ENCODE measurements at places on chromosomes 1 and 21.

DNA sequence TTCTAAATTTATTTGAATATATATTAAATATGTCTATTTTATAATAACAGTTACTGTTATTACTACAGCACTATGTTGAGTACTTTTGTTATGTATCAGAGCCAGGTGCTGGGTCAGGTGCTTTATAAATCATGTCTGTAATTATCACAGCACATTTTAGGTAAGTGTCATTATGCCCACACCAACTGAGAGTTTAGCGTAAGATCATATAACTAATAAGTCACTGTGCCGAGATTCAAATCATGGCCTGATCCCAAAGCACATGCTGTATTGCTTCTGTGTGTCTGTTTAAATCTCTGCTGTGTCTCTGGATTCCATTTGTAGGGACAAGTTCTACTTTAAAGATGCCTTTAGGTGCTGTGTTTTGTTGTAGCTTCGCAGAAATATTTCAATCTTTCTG is 1.9 kb downstream of the GPSM2 start:
- DNase-seq: no peak

DNA sequence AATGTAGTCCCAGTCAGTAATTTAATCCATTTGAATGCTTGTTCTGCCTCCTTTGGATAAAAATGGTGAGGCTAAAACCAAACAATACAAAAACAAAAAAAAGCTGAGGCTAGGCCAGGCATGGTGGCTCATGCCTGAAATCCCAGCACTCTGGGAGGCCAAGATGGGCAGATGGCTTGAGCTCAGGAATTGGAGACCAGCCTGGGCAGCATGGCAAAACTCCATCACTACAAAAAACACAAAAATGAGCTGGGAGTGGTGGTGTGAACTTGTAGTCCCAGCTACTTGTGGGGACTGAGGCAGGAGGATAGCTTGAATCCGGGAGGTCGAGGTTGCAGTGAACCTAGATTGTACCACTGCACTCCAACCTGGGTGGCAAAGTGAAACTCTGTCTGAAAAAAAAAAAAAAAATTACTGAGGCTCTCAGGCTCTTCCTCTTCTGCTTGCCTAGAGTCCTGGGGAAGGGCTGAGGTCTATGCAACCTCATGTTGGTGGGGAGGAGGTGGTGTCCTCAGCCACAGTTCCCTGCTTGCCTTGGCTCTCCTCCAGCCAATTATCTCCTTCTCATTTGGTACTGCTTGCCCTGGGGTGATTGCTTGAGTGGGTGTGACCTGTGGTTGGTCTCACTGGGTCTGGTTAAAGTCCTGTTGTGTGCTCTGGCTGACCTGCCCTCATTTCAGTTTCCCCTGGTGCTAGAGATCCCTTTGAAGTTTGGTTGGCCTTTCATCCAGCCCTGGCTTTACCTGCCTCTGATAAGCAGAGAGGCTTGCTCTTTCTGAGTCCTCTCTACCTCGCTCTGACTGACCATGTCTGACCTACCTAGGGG is 20.9 kb downstream of the S1PR1 start:
- no peak for DNase-seq

- no peak for DNase-seq
These were observed 39.1 kb upstream of the WASF2 start for GRCh38 chr1:27528818-27529703.

DNA sequence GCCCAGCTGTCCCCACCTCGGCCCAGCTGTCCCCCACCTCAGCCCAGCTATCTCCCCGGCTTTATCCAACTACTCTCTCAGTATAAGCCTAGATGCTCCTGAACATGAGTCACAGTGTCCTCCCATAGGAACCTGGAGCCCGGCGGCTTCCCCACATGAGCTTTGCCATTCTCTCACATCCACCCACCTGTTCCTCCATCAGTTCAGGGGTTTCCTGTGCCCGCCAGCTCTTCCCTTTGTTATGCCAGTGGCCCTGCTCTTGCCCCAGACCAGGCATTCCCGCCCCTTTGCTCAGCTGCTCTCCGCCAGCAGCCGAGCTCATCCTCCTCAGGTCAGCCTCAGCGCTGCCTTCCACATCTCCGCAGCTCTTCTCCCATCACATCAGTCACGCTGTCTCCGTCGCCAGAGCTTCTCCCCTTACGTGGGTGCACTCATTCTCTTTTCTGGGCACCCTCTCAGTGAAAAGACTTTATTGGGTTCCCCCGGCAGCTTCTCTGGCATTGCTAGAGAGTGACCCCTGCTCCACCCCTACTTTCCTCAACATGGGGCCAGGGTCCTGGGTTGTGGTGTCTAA is 89.5 kb upstream of the CSF3R start:
- no peak for DNase-seq

DNA sequence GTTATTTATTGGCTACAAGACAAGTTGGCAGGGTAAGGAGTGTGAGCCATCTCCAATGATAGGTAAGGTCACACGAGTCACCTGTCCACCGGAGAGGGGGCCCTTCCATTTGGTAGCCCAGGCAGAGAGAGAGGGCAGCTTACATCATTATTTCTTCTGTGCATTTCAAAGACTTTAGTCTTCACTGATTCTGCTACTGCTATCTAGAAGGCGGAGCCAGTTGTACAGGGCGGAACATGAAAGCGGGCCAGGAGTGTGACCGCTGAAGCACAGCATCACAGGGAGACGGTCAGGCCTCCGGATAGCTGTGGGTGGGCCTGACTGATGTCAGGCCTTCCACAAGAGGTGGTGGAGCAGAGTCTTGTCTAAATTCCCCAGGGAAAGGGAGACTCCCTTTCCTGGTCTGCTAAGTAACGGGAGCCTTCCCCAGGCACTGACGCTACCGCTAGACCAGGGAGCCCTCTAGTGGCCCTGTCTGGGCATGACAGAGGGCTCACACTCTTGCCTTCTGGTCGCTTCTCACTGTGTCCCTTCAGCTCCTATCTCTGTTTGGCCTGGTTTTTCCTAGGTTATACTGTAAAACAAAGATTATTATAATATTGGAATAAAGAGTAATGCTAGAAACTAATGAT is 36.7 kb downstream of the ZNF695 start:
- DNase-seq: no peak

GRCh38 chr1:38923607-38924006 is 18.0 kb downstream of the RHBDL2 start:
- DNase-seq: no peak

DNA sequence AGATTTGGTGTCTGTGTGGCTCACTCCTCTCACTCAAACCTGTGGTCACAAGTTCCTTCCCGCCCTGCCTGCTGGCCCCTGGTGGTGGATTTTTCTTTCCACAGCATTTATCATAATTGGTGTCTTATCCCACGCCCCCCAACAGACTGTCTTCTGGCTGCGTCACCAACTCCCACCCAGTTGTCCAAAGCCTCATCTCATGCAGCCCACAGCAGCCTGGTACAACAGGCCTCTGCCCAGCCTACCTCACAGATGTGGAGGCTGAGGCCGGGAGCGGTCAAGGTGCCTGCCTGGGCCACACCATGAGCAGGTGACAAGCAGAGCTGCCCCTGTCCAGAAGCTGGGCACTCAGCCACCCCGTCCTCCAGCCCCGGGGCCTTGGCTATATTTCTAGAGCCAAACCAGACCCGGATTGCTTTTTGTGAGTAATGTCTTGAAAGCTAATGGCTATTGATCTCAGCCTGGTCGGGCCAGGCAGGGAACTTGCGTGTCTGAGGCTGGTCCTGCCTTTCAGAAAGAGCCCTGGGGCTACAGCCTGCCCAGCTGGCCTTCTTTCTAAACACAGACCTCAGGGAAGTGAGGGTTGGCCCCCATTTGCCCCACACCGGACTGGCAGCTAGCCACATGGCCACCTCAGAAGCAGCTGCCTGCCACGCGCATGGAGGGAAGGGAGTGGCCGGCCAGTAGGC is 2.6 kb downstream of the KCNAB2 start:
- no peak for DNase-seq

DNA sequence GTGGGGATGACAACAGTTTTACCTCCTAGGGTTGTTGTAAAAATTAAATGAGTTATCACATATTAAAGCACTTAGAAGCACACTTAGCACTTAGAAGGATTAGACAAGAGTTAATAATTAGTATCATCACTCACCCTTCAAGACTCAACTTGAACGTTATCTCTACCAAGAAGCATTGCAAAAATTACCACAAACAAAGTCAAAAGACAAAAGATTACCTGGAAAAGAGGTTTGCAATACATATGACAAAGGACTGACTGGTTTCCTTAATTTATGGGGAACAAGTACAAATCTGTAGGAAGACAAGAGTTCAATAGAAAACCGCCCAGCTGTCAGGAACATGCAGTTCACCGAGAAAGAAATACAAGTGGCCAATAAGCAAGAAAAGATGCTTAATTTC is 93.3 kb upstream of the ATP1A1 start:
- no peak for DNase-seq

DNA sequence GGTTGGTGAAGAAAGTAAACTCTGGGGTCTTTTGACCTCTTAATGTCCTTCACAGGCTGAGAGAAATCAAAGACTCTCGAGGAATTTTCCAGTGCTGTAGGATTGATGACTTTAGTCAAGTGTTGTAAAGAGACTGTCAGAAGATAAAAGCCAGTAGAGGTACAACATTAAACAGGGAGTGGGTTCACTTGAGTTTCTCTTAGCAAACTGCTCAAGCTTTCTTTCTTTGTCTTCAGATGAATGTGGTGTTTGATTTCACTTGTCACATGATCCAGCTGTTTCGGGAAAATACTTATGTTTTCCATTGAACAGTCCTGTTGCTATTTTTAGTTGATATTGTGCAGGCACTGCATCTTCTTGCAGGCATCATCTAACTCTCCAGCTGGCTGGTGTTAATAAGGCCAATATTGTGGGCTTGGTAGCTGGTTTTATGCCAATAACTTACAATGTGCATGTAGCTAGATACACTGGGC is 45.6 kb downstream of the XCL2 start:
- DNase-seq: no peak

GRCh38 chr1:81543764-81544163 is 257.0 kb upstream of the ADGRL2 start:
- no peak for DNase-seq

DNA sequence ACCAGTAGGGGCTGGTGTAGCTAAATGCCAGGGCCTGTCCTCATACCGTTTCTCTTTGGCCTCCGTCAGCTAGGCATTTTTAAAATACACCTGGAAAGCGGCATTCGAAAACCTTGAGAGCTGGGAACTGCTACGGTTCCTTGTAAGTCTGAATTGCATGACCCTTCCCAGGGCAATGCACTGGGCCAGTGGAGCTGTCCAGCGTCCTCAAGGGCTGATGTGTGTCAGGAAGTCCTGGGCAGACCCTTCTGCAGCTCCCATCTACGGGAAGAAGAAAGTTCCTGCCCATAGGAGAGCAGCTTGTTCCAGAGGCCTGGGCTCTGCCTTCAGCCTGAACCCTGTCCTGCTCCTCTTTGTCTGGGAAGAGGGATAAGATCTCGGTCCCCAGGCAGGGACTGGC is 34.1 kb downstream of the UBASH3A start:
- no peak for DNase-seq

DNA sequence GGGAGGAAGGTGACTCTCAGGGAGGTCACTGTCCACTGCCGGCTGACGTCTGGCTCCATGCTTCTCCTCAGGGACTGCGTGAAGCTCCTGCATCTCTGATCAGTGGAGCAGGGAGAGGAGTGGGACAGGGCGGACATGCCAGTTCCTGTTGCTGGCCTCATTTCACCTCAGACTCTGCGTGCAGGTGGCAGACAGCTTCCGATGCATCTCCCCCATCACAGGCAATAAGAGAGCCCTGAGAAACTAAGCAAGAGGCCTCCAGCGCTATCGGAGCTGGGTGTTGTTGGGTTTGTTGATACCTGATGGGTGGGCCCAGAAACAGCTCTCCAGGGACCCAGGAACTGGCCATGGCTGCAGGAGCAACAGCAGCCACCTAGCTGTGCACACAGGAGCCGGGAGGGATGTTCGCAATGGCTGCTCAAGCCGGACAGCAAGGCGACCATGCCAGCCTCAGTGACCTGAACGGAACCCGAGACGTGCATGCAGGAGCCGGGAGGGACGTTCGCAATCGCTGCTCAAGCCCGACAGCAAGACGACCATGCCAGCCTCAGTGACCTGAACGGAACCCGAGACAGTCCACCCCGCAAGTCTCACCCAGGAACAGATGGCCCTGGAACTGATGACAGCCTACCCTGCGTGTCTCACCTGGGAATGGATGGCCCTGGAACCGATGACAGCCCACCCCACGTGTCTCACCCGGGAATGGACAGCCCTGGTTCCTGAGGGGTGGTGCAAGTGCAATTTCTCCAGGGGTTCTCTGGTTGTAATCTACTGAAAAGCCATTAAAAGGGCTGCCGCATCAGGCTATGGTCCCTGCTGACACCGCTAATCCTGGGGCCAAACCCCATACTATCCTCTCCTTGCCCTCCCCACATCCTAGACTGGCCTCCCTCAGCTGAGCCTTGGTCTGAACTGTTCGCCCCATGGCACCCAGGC is 14.2 kb upstream of the PCBP3 start:
- DNase-seq: no peak

DNA sequence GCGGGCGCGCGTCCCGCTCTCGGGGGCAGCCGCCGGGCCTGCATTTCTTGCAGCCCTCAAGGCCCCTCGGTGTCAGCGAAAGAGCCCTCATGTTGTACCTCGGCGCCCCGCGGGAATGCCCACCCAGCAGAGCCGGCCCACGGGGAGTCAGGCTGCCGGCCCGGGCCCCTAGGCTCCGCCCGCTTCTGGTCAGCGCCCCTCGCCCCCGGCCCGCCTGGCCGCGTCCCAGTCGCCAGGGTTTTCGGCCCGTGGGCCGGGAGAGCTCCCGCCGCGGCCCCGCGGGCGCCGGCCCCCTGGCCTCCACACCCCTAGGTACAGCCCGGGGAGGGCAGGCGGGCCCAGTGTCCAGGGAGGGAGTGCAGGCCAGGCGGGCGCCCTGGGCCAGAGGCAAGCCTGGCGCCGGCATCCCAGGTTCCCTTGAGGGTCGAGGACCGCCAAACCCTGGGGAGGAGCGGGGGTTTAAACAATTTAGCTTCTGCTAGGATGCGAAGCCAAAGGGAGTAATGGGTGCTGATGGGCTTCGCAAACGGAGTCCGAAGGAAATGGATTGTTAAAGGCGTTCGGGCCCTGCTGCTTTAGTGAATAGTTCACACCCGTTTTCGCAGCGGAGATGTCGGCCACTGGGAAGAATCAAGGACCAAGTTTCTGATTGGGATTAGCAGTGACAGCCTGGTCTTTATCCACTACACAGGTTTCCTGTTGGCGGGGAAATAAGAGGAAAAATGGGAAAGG is 486 bp upstream of the KCNA3 start:
- DNase-seq: no peak

DNA sequence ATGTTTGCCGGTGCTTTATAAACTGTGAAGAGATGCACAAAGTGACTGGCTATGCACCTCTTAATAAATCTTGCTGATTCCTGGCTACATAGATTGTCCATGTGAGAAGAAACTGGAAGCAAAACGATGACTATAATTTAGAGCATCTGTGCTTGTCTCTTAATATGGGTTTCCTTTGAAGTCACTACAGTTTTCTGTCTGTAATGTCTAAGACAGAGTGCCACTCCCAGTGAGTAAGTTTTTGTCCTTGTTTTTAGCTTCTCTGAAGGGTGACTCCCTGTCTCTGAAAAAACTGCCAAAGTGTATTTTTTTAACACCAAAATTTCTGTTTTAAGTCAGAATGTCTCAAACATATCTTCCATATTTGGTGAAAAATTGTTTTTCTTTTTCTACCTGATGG is 175.1 kb downstream of the FASLG start:
- DNase-seq: no peak

- no peak for DNase-seq
These were observed 18.7 kb upstream of the ADAR start for GRCh38 chr1:154626456-154627256.

GRCh38 chr1:40985161-40985560 is 5.7 kb downstream of the CTPS1 start:
- DNase-seq: no peak
